ENCODE measurements at places on chromosomes 3 and 15. TPM values are rescaled to one million over a fixed set of nuclear protein-coding genes. Genes with fewer than 3 reads are reported as not detected.

Gene SLC38A3
- polyA plus RNA-seq: 5.3 TPM

Gene CATSPER2
- polyA plus RNA-seq: 13.2 TPM

Gene CPNE4
- 0.76 TPM for polyA plus RNA-seq

Gene C3orf20
- polyA plus RNA-seq: 0.18 TPM

Gene CYP8B1
- polyA plus RNA-seq: 0.30 TPM

Gene GOLGA6L7
- 0.93 TPM for polyA plus RNA-seq

Gene FHIT
- 10.6 TPM for polyA plus RNA-seq

Gene ARNT2
- 34.2 TPM for polyA plus RNA-seq

Gene MRAS
- polyA plus RNA-seq: 19.1 TPM

Gene MLF1
- 78.0 TPM for polyA plus RNA-seq

Gene SLC24A1
- polyA plus RNA-seq: 29.7 TPM

Gene IDH2
- 118 TPM for polyA plus RNA-seq

Gene U2SURP
- 192 TPM for polyA plus RNA-seq

Gene ZDHHC19
- polyA plus RNA-seq: not detected

Gene OR5K2
- not detected for polyA plus RNA-seq

Gene SKOR1
- 0.43 TPM for polyA plus RNA-seq

Gene MAP1A
- 5.8 TPM for polyA plus RNA-seq

Gene GOLGA8N
- polyA plus RNA-seq: 31.3 TPM

Gene SOX14
- polyA plus RNA-seq: not detected

Gene LHFPL4
- 0.12 TPM for polyA plus RNA-seq

Gene SUCLG2
- 60.9 TPM for polyA plus RNA-seq

Gene LRRC49
- 24.3 TPM for polyA plus RNA-seq

Gene GOLGA8J
- polyA plus RNA-seq: 1.4 TPM

Gene SLC6A1
- polyA plus RNA-seq: 3.8 TPM

Gene GNAT1
- polyA plus RNA-seq: not detected

Gene ITIH4
- 12.6 TPM for polyA plus RNA-seq

Gene THSD4
- 14.0 TPM for polyA plus RNA-seq

Data from right lung (tissue), 10 donors.